Myocyte (in vitro differentiated cells): ENCODE measurements at places on chromosomes 13 and 19. TPM values are rescaled to one million over a fixed set of nuclear protein-coding genes. Genes with fewer than 3 reads are reported as not detected.

Gene ARRDC5
- 0.16 TPM in 1 of 2 replicates, not detected in the other for total RNA-seq

Gene NDUFA7
- 42.5 and 60.6 TPM in 2 replicates for total RNA-seq

Gene TEX101
- total RNA-seq = not detected in 2 replicates

Gene GIPC3
- 0.19 and 0.31 TPM in 2 replicates for total RNA-seq

Gene VSTM1
- total RNA-seq = not detected in 2 replicates

Gene ATP4B
- total RNA-seq = not detected in 2 replicates

Gene GIPR
- total RNA-seq = 0.37 TPM in 1 of 2 replicates, not detected in the other

Gene TSHZ3
- total RNA-seq = 8.1 and 10.9 TPM in 2 replicates

Gene DOCK6
- total RNA-seq = 10.1 and 12.7 TPM in 2 replicates

Gene LILRA1
- total RNA-seq = not detected in 2 replicates

Gene CTXN1
- 5.0 and 7.5 TPM in 2 replicates for total RNA-seq

Gene PLPPR3
- total RNA-seq = 0.16 and 0.26 TPM in 2 replicates

Gene GAMT
- total RNA-seq = 147 and 191 TPM in 2 replicates

Gene UBE2L5
- not detected in 2 replicates for total RNA-seq

Gene C19orf81
- total RNA-seq = not detected in 2 replicates

Gene ZNF69
- 6.3 and 8.8 TPM in 2 replicates for total RNA-seq

Gene ODAD3
- 0.10 and 0.32 TPM in 2 replicates for total RNA-seq
